CD8-positive, alpha-beta memory T cell (primary cell): ENCODE measurements at places on chromosomes 2 and 18. TPM values are rescaled to one million over a fixed set of nuclear protein-coding genes. Genes with fewer than 3 reads are reported as not detected.

SCG2 gene
- polyA plus RNA-seq, result not detected

DNA sequence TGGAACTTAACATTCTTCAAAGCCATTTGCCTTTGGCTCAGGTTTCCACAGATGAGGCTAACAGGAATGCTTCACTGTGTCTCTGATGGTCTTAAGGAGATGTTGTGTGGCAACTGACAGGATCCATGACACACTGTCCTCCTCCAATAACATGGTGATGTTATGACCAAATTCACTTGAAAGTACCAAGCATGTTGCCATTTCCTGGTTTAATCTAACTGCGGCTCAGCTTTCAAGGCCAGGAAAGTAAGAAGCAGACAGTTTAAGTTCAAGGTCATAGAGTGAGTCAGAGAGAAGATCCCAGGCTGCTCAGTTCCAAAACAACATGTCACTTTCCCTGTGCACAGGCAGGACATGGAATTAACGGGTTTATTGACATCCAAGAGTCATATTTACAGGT lies 513.6 kb downstream of the STK39 start:
- no peak overlapping the region for H3K4me3 ChIP-seq
- no peaks in the 10 kb centered on the region for H3K36me3 ChIP-seq
- DNase-seq, result no peak

- DNase-seq, result no peak
- no peaks in the 10 kb centered on the region for H3K27me3 ChIP-seq
- no peaks in the 10 kb centered on the region for H3K36me3 ChIP-seq
- H3K4me1 ChIP-seq, result no peaks in the 10 kb centered on the region
- no peak overlapping the region for H3K4me3 ChIP-seq
Observed at GRCh38 chr2:16139663-16140615, 199.6 kb downstream of the MYCN start.

CCDC102B gene
- polyA plus RNA-seq, result 4.7 TPM
